ENCODE measurements at places on chromosomes 7 and 10. TPM values are rescaled to one million over a fixed set of nuclear protein-coding genes. Genes with fewer than 3 reads are reported as not detected.
A peak's percentile ranks its signal among the peaks of the same experiment; 100 is the strongest.

ZWINT gene
- 43.4 TPM for polyA plus RNA-seq

CRTAC1 gene
- 0.05 TPM for polyA plus RNA-seq

SUPV3L1 gene
- polyA plus RNA-seq = 19.8 TPM

GRCh38 chr7:32937344-32938174, 19.7 kb upstream of the FKBP9 start:
- peaks cover 19% of the 10 kb centered on the region for H3K36me3 ChIP-seq
- H3K4me3 ChIP-seq = no peak overlapping the region
- no peaks in the 10 kb centered on the region for H3K27me3 ChIP-seq
- H3K4me1 ChIP-seq = peaks cover 15% of the 10 kb centered on the region

DNA sequence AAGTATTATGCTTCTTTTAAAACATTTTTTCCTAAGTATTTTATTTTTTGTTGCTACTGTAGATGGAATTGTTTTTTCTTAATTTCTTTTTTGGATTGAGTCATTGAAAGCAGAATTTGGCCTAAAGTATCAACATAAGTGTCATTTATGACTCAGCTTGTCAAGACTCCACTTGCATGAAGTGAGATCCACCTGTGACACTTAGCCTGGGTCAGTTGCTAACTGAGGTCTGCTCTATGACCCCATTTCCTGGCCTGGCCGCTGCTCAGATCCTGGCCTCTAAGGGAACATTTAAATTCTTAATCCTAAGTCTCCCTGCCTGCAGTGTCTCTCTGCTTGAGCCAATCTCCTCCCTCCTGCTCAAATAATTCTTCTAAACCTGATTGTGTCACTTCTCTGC, 35.5 kb downstream of the TMEM270 start:
- peaks cover 45% of the 10 kb centered on the region for H3K4me1 ChIP-seq
- no peak for DNase-seq
- no peak overlapping the region for H3K4me3 ChIP-seq
- H3K27ac ChIP-seq = peak overlapping the region; percentile 93
- no peaks in the 10 kb centered on the region for H3K27me3 ChIP-seq

GRCh38 chr7:121803039-121803438, 69.9 kb upstream of the PTPRZ1 start:
- H3K4me3 ChIP-seq = no peak overlapping the region
- DNase-seq = no peak
- no peak overlapping the region for H3K27ac ChIP-seq
- no peaks in the 10 kb centered on the region for H3K4me1 ChIP-seq

All from SK-N-SH (cell line).